ENCODE measurements at places on chromosomes 11 and 22.

DNA sequence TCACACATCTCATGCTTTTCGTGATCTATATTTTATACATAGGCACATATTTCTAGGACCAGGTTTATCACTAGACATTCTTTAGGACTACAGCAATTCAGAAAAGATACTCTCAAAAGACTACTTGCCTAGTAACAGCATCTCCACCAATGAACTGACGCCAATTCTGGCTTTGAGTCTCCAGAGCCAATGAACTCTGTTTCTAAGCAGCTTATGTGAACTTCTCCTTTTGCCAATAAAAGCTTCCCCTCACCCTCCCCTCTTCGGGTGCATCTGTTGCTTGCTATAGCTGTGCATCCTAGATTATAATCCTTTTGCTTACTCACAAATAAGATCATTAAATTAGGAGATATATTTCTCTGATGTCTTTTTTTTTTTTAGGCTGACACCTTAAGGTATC lies 11.4 kb upstream of the ANKK1 start:
- DNase-seq = peak; percentile 55

DNA sequence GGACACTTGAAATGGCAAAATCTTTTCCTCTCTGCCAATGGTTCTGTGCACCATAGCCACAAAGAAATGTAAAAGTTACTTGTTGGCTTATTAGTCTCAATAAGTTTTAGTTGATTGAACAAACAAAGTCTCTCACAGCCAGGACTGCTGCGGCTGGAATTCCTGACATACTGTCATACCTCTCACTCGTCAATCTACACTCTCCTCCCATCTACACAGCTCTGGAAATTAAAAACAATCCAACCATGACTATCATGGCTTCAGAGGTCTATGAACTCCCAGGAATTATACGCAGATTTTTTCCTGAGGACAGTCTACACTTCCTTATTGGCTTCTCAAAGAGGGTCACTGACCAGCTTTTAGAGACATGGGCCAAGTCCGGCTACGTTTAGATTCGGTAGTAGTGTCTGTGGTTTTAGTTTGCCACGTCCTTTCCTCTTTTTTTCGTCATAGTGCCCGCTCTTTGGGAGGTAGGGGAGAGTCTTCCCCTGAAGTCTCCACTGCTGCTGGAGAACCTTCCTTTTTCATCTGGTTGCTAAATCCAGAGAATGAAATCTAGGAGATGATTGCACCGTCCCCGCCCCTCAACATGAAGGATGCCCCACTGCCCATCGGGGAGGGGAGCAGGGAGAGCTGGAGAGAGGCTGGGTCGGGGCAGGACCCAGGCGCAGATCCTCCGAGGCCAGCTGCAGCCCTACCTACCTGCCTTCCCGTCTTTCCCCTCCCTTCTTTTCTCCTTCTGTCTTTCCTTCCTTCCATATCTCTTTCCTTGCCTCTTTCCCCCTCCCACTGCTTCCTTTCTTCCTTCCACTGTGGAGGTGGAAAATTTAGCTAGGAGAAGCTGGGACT lies 1.0 kb upstream of the PLEKHB1 start:
- DNase-seq = no peak

- DNase-seq = no peak
These were observed 23.1 kb downstream of the PIH1D2 start for GRCh38 chr11:112050721-112051120.

DNA sequence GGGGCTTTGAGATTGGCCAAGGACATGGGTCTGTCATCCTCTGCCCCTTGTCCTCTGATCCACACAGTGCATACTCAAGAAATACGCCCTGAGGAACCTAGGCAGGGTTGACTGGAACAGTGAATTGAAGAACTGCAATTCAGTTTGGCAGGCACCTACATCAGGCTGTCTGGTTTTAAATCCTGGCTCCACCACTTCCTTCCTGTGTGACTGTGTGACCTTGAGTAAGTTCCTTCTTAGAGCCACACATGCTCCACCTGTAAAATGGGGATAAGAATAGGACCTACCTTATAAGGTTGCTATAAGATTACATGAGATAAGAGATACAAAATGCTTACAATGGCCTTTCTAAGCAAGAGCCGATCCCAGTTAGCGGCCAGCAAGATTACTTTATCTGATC lies 15.8 kb upstream of the TCF20 start:
- no peak for DNase-seq

GRCh38 chr22:19524170-19525115 lies at the start of gene CLDN5:
Gene CLDN5 (minus strand): TSS chr22:19524410. CDS start chr22:19524255, 155 bp downstream.
- DNase-seq = peak; percentile 25

DNA sequence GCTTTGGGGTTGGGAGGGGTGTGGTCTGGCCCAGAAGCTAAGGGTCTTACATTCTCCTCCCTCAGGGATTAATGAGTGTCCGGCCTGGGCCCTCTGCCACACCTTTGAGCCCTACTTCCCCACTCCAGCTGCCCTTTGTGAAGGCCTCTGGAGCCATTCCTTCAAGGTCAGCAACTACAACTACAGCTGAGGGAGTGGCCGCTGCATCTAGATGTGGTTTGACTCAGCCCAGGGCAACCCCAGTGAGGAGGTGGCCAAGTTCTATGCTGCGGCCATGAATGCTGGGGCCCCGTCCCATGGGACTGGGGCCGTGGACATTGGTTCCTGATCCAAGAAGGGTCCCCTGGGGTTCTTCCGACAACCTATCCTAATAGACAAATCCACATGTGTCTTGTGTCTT lies 14.3 kb upstream of the FOLR1 start:
- DNase-seq = no peak

DNA sequence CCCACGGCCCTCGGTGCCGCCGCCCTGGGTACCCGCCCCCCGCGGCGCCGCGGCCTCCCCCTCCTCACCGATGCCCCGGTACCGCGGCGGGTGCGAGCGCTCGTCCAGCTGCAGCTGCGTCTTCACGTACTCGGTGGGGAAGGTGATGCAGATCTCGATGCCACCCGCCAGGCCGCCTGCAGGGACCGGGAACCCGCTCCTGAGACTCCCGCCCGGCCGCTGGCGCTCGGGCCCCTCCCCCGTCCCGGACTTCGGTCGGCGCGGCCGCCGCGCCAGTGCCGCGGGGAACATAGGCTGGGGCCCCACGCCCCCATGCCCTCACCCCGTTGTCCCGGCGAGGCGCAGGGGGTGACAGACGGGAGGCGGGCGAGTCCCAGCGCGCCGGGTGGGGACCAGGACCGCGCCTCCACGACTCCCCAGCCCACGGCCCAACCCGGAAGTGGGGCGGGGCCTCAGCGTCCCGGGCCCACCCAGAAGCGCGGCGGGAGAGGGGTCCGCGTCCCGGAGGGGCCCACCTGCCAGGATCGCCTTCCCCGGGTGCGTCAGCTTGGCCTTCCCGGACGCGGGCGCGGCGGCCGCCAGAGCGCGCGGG lies 375 bp downstream of the SLC25A1 start:
- DNase-seq = no peak

DNA sequence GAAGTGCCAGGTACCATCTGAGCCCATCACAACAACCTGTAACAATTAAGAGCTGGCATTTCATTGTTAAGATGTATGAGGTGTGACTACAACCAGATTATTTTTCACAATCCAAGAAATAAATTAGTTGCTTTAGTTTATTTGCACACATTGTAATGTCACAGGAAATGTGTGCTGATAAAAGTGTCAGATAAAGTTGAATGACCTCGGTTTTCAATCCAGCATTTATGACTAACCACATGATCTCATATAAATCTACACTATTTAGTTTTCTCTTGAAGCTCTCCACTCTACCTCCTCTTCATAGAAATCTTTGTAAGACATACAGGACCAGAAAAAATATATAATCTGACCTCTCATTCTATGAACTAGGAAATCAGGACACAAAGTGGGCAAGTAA lies 166.2 kb downstream of the PGR start:
- peak; percentile 8 for DNase-seq

DNA sequence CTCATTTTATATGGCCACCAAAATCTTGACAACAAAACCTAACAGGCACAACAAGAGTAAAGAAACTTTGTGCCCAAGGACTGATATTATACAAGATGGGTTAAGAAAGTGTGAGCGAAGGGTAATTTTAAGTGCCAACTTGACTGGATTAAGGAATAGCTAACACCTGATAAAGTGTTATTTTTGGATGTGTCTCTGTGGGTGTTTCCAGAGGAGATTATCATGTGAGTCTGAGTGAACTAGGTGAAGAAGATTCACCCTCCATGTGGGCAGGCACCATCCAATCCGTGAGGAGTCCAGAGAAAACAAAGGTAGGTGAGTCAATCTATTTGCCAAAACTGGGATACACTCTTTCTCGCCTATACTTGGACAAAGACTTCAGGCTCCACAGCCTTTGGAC lies 461.6 kb downstream of the ETS1 start:
- no peak for DNase-seq

DNA sequence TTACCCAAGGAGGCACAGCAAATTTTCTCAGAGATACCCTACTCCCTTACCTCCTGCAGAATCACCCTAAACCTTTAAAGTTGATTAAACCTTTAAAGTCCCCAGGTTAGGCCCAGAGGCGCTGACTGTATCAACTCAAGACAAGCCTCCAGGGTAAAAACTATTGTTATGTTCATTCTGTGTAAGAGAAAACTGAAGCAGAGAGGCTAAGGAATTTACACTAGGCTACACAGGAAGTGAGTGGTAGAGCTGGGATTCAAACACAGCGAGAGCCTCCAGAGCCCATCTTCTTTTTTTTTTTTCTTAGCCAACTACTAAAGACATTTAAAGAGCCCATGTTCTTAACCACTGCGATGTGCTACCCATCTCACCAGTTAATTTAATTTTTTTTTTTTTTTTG lies 56.3 kb upstream of the GRK3 start:
- DNase-seq = no peak

DNA sequence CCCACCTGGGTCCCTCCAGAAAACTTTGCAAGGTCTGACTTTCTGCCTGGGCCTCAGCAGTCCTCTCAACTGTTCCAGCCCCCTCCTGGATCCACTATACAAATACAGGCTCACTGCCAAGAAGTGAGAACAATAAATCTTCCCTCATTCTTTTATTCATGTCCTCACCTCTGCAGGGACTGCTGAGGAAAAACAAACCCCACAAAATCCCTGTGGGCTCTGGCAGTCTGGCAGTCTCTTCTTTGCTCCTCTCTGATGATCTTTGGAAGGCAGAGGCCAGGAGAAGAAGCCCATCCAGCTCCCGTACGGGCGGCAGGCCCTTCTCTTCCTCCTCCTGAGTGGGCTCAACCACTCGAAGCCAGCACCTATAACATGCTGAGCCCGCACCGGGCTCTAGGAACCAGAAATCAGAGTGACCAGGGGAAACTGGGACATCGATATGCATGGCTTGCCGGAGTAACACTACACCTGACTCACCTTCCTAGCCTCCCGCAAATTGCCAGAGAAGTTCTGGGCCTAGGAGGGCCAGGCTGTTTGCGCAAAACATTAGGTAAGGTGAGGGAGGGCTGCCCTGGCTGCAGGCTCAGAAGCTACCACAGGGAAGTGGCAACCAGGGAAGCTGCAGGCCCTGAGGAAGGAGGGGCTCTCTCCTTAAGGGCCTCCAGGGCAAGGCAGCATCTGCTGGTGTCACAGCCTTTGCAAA lies 24.2 kb downstream of the TMPRSS5 start:
- DNase-seq = no peak

GRCh38 chr11:33027846-33028536 lies 11.4 kb upstream of the TCP11L1 start:
- DNase-seq = no peak

- no peak for DNase-seq
These were observed 826.1 kb upstream of the CNTN5 start for GRCh38 chr11:98194611-98195010.

DNA sequence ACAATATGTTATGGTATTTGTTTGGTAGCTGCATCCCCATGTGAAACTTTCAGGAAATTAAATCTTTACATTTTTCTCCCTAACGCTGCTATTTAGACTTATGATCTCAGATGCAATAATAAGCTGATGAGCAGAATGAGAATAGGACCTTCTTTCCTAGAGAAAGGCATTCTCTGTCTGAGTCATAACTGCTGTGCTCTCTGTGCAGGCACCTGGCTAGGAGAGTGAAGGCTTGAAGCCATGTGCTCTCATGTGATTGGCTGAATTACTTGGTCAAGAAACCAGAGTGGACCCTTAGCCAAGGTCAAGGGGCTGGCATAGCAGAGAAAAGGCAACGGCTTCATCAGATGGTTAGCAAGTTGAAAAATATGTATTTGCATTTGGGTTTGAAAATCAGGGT lies 185.0 kb downstream of the ADAMTS15 start:
- DNase-seq = no peak

DNA sequence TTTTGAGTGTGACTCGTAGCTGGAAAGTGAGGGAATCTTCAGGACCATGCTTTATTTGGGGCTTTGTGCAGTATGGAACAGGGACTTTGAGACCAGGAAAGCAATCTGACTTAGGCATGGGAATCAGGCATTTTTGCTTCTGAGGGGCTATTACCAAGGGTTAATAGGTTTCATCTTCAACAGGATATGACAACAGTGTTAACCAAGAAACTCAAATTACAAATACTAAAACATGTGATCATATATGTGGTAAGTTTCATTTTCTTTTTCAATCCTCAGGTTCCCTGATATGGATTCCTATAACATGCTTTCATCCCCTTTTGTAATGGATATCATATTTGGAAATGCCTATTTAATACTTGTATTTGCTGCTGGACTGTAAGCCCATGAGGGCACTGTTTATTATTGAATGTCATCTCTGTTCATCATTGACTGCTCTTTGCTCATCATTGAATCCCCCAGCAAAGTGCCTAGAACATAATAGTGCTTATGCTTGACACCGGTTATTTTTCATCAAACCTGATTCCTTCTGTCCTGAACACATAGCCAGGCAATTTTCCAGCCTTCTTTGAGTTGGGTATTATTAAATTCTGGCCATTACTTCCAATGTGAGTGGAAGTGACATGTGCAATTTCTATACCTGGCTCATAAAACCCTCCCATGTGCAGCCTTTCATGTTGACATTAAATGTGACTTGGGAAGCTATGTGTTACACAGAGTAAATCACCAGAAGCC lies 11.0 kb downstream of the OR51E1 start:
- no peak for DNase-seq

GRCh38 chr11:120235024-120235628 lies 4.8 kb upstream of the POU2F3 start:
- DNase-seq = peak; percentile 66

DNA sequence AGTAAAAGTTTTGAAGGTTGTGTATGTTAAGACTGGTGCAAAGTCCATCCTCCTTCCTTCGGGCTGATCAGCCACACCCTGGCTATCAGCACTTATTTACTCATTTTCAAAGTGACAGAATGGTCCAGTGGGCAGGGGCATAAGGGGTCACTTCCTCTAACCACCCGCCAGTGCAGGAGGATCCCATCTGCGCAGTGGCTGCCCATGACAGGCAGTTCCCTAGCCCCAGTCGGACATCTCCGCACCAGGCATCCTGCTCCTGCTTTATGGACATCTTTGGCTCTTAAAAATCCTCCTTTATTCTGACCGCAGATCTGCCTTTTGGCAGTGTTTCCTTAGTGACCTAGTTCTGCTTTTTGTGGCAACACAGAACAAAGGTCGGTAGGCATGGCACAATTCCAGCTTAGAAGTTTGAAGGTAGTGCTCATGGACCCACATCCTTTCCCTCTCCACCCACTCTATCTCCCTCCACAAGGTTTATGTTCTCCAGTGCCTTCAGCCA lies 55.9 kb downstream of the BMAL1 start:
- DNase-seq = no peak

GRCh38 chr11:119880143-119880542 lies 151.1 kb upstream of the NECTIN1 start:
- DNase-seq = no peak

Data from cardiac fibroblast (primary cell).